ENCODE measurements at places on chromosomes 11 and 22.

GRCh38 chr22:19463491-19464469 lies 15.2 kb downstream of the UFD1 start:
- DNase-seq = no peak

- no peak for DNase-seq
These were observed 12.1 kb downstream of the DUSP18 start for GRCh38 chr22:30655532-30655931.

GRCh38 chr11:8015753-8016239 lies 28.7 kb downstream of the EIF3F start:
- DNase-seq = no peak

DNA sequence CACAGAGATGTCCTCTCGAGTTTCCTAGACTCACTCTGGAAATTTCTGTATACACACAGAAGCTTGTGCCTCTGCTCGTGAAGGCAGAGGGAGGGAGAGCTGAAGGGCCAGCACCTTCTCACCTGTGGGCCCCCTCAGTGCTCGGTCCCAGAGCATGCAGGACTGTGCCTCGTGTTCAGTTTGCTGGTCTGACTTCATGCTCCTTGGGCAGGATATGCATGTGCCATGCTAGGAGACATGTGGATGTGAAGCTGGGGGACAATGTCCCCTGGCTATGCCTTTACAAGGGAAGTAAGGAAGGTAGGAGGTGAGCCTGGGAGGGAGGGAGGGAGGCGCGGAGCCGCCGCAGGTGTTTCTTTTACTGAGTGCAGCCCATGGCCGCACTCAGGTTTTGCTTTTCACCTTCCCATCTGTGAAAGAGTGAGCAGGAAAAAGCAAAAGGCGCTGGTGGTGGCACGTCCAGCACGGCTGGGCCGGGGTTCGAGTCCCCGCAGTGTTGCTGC lies 22.6 kb downstream of the NEAT1 start:
- DNase-seq = no peak

DNA sequence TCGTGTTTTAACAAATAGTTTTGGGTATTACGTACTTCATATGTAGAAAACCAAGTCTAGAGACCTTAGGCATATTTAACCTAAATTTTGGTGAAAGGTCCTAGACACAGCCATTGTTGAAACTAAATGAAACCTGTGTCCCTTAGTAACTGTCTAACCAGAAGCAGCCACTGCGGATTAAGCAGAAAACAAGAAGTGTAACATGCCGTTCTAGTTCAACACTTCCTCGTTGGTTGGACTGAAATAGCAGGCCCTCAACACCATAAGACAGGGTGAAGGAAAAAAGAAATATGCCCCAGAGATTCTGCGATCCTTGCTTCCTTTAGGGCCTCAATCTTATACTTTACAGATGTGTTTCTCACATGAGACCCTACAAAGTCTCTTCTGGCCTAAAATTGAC lies 2.0 kb downstream of the NAA40 start:
- no peak for DNase-seq

DNA sequence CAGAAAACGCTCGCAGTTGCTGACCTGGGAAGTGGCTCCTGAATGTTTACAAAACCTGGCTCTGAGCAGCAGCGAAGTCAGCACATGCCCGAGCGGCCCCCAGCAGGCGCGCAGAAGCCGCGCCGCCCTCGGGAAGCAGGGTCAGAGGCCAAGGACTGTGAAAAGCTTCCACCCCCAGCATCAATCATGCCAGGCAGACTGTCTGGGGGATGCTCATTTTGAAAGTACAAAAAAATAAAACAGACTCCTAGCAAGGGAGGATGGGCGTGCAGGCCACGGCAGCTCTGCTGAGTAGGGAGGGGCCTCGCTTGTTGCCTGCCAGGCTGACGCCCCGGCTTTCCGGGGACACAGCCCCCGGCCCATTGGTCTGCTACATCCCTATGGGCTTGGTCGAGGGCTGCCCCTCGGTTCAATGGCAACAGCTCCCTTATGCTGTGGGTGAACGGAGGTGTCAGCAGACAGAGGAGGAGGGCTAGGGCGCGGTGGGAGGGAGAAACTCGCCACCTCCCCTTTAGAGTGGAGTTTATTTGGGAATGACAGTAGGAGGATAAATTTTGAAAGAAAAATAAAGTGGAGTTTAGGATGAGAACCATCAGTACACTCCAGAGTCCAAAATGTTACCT lies 37.7 kb upstream of the GNB1L start:
- peak; percentile 61 for DNase-seq

GRCh38 chr11:61696602-61697001 lies 16.4 kb downstream of the DAGLA start:
- DNase-seq = no peak

- DNase-seq = no peak
These were observed 1263.6 kb upstream of the RAG2 start for GRCh38 chr11:37861671-37862070.
